ENCODE measurements at places on chromosomes 4 and X.

GRCh38 chrX:155094468-155095061 lies 23.3 kb downstream of the BRCC3 start:
- no peak for DNase-seq

DNA sequence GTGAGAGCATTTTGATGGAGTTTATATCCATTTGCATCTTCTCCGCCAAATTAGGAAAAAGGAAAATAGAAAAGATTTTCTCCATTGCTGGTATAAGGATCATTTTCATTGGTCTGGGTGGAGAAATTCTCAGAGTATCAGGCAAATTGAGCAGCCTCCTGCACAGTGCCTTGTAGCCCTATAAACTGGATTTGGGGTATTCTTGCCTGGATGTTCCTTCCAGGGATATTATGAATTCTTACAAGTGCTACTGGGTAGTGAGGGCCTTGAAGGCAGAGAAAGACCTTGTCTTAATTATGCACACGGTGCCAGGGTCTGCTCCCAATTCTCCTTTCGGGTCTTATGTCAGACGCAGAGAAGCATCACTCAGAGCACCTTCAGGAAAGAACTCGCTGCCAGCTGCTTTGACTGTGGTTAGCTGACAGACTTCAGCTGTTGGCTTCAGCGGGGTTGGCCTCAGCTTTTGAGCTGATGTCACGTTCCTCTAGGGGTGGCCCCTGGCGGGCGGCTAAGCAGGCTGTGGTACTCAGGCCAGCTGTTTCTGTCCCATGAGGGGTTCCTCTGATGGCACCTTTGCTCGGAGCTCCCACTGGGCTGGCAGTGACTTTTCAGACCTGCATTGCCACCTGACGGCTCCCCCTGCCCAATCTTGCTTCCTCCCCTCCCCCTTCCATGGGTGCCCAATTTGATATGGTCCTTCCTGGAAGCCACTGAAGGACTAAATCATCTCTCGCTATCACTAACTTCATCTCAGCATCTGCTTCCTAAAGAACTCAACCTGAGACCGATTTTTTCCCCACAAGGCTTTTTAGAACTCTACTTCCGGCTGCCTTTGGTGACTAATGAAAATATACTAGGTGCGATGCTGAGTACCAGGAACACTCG lies 519.5 kb downstream of the BCOR start:
- DNase-seq = peak; percentile 27

DNA sequence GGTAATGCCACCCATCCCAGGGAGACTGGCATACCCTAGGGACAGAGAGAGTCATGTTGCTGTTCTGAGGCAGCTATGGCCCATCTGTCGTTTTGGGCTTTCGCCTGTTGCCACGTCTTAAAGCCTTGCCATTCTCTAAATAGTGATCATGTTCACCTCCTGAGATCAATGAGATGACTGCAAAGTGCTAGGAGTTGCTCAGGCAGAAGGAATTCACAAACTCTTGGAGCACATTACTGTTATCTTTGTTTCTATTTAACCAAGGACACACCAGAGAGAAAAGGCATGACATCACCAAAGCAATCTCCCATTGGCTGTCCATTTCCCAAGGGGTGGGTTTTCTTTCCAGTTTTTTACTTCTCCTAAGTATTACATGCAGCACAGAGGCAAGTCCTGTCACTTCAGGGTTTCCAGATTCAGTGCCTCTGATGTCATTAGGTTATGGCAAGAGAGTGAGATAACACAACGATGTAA lies 37.1 kb upstream of the SETD7 start:
- no peak for DNase-seq

GRCh38 chr4:26525771-26526150 lies 35.5 kb upstream of the CCKAR start:
- DNase-seq = no peak

- DNase-seq = no peak
These were observed 609 bp upstream of the BCORL1 start for GRCh38 chrX:129981752-129982299.

DNA sequence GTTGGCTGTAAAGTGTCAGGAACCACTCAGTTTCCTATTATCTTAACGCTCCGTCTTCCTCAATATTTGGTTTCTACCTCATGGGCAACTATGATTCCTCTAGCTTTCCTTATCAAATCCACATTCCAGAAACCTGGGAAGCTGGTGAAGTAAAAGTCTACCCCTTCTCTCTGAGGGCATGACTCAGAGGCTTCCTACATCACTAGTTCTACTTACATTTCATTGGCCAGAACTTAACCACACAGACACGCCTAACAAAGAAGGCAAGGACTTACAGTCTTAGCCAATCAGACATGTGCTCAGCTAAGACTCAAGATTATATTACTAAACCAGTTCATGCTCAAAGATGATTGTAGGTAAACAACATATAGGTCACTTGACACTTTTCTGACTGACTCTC lies 30.4 kb downstream of the COX7B2 start:
- no peak for DNase-seq

DNA sequence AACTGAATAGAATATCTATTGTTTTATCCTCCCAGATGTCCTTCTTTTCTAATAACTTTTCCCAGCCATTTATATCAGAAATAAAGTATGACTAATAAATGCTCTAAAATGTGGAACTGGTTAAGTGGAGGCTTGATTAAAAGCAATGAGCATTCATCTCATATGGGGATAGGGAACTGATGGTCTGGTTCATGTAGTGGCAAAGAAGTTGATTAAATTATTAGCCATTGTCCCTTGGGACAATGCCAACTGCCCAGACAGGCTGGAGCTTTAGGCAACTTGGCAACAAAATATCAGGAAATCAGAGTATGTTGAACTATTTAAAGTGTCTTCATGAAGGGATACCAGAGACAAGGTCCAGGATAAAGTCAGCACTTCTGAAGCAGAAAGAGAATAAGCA lies 24.2 kb downstream of the TRO start:
- DNase-seq = no peak
